ENCODE measurements at places on chromosomes 16 and 17. TPM values are rescaled to one million over a fixed set of nuclear protein-coding genes. Genes with fewer than 3 reads are reported as not detected.
A peak's percentile ranks its signal among the peaks of the same experiment; 100 is the strongest.

ADAD2 gene
- not detected for total RNA-seq

GRCh38 chr16:1381612-1382406 is 30.1 kb downstream of the GNPTG start:
- DNase-seq: no peak

GRCh38 chr17:37667039-37667438 is 23.8 kb upstream of the DDX52 start:
- no peak for DNase-seq

NT5M gene
- 2.8 TPM for total RNA-seq

GRCh38 chr16:83244057-83244456 is 563.7 kb upstream of the HSBP1 start:
- no peak for DNase-seq

NAGLU gene
- total RNA-seq: 27.1 TPM

TVP23A gene
- 2.1 TPM for total RNA-seq

SOST gene
- not detected for total RNA-seq

DCTN5 gene
- 46.7 TPM for total RNA-seq

FBF1 gene
- total RNA-seq: 4.5 TPM

CHRNE gene
- total RNA-seq: 1.5 TPM

DNA sequence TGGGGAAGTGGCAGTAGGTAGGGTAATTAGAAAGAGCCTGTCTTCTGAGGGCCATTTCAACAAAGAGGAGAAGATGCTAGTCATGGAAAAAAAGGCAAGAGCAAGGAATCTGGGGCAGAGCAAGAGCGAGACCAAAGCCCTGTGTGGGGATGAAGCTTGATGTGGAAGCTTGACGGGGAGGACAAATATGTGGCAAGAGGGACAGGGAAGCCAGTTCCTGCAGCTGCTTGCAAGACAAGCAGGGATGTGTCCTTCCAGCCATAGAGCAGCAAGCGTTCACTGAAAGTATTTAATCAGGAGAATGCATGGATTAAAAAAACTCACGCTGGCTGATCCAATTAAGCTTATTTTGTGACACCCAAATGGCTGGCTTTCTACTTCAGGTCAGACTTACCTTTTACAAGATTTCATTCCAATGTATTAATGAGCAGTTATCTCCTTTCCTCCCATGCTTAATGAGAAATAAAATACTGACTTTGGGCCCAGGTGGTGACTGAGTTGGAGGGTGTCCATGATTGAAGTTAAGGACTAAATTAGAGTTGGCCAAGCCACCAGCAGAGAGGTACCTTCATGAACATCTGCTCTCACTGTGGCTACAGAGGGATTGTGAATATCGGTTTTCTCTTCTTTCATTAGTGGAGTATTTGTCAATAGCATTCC is 76.8 kb downstream of the ABCA8 start:
- no peak for DNase-seq

- DNase-seq: no peak
These were observed 927 bp upstream of the ENGASE start for GRCh38 chr17:79073706-79074088.

- no peak for DNase-seq
These were observed 34.0 kb downstream of the RHBDL3 start for GRCh38 chr17:32299580-32300164.

- no peak for DNase-seq
These were observed 18.6 kb downstream of the RNF43 start for GRCh38 chr17:58398574-58399266.

PIK3R6 gene
- 2.1 TPM for total RNA-seq

GJD3 gene
- total RNA-seq: 1.00 TPM

GRCh38 chr17:82854226-82854625 is 14.4 kb upstream of the ZNF750 start:
- peak; percentile 73 for DNase-seq

SLC47A1 gene
- 1.2 TPM for total RNA-seq

- DNase-seq: no peak
These were observed 213.4 kb downstream of the SOX9 start for GRCh38 chr17:72334205-72334604.

CACNB1 gene
- 8.8 TPM for total RNA-seq

SLC13A5 gene
- not detected for total RNA-seq

- peak; percentile 67 for DNase-seq
These were observed 22.1 kb downstream of the MAP1LC3B start for GRCh38 chr16:87414251-87414680.

GRCh38 chr17:78707016-78707415 is 75.1 kb downstream of the CYTH1 start:
- DNase-seq: no peak

GRCh38 chr16:1330260-1330914 is 3.1 kb upstream of the BAIAP3 start:
- no peak for DNase-seq

- no peak for DNase-seq
These were observed 509 bp upstream of the ATP2C2 start for GRCh38 chr16:84367750-84368307.

GRCh38 chr16:56438038-56438437 is 12.7 kb upstream of the AMFR start:
- DNase-seq: no peak

DNA sequence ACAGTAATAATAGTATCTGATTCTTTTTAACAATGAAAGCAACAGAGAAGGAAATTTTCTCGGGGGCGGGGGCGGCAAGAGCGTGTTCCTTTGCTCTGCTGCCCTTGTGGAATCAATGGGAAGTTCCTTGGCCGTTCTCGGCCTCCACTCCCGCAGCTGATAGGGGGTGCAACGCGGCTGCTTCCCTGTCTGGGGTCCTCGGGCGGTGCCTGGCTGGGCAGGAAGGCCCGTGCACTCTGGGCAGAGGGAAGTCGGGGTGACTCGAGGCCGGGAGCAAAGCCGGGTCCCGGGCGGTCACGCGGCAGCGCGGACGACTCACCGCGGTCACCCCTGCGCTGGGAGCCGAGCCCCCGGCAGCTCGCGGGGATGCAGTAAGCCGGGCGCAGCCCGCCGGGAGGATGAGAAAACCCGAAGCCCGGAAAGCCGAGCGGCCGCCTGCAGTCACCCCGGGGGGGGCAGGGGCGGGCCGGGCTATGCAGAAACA is 2.5 kb downstream of the TUBB3 start:
- peak; percentile 81 for DNase-seq

ALOX12B gene
- total RNA-seq: not detected

GRCh38 chr17:63984651-63985386 is 12.1 kb upstream of the SCN4A start:
- peak; percentile 93 for DNase-seq

DNA sequence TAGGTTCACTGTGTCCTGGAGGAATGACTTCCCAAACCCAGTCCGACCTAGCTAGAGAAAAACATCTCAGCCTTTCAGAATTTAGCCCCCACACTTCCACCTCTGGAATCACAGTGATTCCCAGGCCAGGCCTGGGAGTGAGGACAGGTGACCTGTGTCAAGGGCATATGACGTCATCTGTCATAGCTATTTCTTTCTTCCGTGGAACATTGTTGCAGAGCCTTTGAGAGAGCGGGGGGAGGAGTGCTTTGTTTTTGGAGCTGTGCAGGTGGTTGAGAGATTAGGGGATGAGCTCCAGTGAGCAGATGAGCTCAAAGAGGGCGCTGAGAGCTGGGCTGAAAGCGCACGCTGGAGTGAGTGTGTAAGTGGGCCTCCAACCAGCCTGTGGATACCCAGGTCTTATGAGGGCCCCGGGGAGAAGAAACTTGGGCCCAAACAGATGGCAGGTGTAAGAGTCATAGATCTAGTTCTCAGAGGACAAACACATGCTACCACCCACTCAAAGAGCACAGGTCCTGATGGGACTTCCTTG is 344.8 kb downstream of the SNX29 start:
- no peak for DNase-seq

DNA sequence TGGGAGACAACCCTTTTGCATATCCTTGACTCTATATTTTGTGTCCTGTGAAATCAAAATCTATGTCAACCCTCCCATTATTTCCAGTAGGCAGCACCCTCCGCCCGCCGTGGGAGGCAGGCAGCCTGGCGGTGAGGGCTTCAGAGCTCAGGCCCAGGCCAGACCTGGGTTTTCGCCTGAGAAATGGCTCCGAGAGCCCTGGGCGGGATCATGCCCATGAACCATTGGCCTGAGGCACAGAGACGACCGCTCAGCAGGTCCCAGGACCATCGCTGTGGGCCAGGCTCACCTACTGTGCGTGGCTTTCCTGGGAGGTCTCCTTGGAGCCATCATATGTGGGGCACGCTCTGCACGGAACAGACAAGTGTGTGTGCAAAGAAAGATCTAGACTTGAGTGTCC is 6.3 kb upstream of the SLC38A8 start:
- DNase-seq: peak; percentile 58

DNA sequence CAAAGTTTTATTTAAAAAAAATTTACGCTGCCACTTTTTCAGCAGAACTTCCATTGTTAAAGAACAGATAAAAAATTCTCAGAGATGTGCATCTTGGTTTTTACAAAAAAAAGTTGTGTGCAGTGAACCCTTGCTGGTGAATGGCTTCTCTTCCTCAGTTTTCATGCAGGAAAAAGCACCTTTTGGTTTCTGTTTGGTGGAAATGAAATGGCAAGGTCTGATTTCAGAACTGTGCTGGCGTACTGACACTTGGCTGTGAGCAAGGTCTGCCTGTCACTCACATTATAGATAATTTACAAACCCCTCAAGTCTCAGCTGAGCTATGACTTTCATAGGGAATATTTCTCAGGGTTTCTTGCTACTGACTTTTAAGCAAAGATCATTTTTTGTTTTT is 5.7 kb upstream of the SALL1 start:
- no peak for DNase-seq

GRCh38 chr16:47311738-47312505 is 148.9 kb downstream of the ITFG1 start:
- no peak for DNase-seq

DNA sequence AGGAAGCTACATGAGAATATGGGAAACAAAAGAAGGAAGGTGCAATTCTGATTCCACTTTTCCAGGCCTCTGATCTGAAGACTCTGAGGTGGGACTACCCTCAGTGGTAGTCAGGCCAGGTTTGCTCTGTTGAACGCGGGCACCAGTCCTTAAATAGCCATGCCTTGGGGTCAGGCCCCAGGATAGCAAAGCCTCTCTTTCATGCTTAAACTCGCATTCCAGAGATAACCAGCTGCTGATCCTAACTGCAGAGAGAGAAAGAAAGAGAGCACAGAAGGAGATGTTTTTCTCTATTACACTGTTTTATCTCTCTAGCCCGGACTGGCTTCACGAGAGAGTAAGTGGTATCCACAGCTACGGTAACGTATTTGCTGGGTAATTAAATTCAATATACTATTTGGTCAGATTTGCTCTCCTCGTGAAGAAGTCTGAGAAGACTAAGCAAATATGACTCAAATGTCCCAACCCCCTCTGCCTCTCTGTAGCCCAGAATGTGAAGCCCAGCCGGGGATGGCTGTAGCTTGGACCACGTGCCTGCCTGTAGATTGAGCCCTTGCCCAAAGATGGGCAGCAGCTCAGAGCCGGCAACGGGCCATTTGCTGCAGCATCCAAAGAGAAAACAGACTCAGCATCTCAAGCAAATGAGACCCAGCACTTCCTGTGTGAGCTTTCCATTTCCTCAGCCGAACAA is 122.2 kb downstream of the SMG6 start:
- peak; percentile 93 for DNase-seq

ARL5C gene
- not detected for total RNA-seq

- DNase-seq: peak; percentile 91
These were observed at the start of gene DBF4B for GRCh38 chr17:44708401-44709263. Gene DBF4B (plus strand): TSS chr17:44708665. CDS start chr17:44708821, 156 bp downstream.

C1QTNF8 gene
- total RNA-seq: not detected

DNA sequence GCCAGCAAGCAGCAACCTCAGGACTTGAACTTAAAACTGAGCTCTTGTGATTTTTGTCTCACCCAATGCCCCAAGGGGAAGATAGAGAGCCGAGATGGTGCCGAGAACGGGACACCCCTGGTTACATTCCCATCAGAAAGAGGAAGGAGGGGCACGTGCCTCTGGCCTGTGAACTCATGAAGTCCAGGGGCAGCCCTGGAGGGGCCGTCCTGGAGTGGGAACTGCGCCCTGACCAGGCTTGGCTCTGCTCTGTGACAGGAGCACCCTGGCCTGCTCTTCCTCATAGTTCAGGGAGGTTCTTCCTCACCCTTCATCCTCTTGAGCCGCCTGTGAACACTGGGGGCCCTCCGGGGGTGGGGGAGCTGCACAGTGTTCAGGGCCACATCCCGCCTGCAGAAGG is 130.3 kb upstream of the FOXF1 start:
- peak; percentile 69 for DNase-seq

- DNase-seq: no peak
These were observed 8.0 kb downstream of the SMG6 start for GRCh38 chr17:2295575-2295974.

DNA sequence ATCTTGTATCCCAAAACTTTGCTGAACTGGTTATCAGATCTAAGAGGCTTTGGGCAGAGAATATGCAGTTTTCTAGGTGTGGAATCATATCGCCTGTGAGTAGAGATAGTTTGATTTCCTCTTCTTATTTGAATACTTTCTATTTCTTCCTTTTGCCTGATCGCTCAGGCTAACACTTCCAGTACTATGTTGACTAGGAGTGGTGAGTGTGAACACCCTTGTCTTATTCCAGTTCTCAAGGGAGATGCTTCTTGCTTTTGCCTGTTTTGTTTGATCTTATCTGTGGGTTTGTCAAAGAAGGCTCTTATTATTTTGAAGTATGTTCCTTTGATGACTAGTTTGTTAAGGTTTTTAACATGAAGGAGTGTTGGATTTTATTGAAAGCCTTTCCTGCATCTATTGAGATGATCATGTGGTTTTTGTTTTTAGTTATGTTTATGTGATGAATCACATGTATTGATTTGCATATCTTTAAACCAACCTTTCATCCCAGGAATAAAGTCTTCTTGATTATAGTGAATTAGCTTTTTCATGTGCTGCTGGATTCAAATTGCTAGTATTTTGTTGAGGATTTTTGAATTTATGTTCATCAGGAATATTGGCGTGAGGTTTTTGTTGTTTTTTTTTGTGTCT is 17.0 kb upstream of the CCL13 start:
- DNase-seq: no peak

- no peak for DNase-seq
These were observed 4.7 kb downstream of the ITGAE start for GRCh38 chr17:3796110-3796821.

- no peak for DNase-seq
These were observed 22.3 kb downstream of the SYCE1L start for GRCh38 chr16:77221482-77221881.

- peak; percentile 31 for DNase-seq
These were observed 213.9 kb downstream of the C16orf78 start for GRCh38 chr16:49587511-49587910.

GRCh38 chr17:50203086-50203485 is 1.7 kb upstream of the COL1A1 start:
- DNase-seq: peak; percentile 81

DNA sequence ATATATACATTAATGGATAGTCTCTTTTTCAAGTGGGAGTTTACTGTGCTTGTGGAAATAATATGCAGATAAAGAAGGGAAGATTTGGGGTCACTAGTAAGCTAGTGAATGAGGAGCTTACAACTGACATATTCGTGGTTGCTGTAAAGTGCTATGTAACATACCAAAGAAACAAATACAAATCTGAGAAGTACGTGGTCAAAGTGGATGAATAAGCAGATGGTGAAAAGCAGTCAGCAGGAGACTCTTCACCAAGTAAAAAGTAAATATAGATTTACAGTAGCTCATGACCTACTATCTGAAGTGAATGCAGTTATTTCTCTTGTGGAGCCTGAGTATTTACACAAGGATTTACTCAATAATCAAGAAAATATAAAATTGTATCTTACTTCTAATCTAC is 136.6 kb upstream of the ELAC2 start:
- DNase-seq: no peak
